ENCODE measurements at places on chromosomes 6 and 20.

DNA sequence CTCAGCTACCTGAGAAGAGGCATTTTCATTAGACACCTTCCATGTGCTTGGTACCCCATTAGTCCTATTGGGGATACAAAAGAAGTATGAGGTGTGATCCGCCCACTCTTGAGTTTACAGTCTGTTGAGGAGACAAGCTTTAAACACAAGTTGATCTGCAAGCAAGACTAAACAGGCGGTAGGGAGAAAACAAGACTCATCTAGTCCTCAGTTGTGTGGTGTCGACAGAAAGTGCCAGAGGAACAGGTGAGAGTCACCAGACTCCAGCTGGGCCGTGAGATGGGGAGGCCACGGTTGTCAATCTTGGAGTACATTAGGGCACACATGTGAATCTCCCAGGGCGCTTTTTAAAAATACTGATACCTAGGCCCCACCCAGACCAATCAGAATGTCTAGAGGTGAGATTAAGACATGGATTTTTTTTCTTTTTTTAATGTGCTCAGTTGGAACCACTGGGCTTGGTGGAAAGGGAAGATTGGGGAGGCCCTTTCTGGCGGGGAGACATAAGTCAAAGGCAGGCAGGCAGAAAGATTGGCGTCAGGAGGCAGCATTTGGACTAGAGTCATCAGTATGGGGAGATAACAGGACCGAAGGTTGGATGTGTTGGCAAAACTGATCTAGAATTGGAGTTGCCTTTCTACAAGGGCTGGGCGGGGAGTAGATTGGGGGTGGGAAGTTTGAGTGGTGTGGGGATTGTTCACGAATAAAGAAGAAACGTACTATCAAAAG lies 10.4 kb downstream of the E2F3 start:
- no peak for DNase-seq

DNA sequence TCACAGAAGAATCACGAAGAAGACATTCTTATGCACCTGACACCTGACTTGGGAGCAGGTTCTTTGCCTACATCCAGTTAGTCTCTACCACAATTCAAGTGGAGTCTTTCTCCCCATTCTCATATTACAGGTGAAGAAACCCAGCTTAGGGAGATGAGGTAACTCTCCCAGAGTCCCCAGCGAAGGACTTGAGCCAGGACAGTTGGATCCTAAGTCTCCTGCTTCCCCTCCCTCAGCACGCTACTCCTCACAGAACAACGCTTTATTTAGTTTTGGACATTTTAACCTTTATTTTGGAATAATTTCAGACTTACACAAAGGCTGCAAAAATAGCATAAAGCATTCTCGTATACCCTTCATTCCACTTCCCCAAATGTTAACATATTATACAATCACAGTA lies 824 bp upstream of the CSTL1 start:
- no peak for DNase-seq

- no peak for DNase-seq
These were observed 19.3 kb upstream of the APMAP start for GRCh38 chr20:25011831-25012241.

DNA sequence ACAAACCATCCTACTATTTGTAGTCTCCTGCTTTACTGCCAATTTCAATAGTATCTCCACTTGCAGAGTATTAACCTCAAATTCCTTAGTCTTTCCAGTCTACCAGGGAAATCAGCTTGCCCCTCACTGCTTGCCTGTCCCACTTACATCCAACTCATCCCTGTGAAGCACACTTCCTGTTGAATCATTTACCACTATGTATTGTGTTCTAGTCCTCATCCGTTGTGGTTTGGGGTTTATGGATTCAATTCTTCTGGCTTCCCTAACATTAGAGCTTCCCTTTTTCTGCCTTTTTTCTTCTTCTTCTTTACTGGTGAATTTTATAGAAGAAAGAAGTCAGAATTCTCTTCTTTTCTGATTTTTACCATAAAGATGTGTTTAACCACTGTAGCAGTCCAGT lies 5.1 kb upstream of the TXLNB start:
- DNase-seq = no peak

DNA sequence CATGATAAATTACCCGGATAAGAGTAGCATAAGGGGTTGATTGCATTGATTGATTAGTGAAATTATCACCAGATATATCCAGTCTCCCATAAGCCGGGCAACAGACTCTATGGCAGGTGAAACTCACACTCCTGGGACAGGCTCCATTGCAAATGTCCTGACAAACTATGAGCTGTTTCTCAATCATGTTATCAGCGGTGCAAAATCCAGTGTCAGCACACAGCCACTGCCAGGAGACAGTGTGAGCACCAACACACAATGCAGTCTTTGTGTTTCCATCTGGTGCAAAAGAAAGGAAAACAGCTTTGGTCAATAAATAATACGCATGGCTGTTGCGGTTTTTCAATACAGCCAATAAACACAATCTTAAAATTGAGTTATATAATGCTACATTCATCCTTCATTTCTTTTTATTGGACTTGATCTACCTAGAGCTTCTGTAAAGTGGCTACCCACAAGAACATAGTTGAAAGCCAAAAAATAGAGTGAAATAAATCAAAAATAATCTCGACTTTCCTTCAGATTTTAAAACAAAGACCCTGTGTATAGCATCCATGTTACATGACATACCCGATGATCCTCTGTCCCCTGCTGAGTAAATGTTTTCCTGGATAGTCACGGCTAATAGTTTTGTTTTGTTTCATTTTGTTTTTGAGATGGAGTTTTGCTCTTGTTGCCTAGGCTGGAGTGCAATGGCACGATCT lies 64.3 kb upstream of the AFDN start:
- DNase-seq = no peak

DNA sequence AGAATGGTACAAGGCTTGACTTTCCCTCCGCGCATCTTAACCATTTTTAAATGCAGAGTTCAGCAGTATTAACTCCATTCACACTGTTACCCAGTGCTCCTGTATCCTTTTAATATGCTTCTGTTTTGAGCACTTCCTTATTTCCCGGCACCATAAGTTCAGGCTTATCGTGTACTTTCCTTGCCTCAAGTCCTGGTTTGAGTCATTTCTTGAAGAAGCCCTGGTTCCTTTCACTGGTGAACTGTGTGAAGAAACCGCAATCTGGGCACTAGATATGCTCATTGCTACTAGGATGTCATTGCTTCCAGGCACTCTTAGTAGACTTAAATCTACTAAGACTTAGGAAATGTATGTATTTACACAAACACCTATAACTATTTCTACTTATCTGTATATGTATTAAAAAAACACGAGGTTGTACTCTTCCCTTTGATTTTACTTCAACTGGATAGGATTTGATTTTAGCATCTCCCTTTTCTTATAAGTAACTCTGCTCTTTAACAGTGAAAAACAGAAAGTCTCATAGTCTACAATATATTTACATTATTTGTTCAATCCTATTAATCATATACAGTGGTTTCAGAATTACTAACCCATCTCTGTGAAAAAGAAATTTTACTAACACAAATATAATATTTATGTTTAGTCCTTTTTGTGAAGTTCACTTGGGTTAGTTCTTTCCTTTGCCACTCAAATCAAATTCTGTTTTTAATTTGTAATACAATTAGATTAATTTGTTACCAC lies 135.5 kb downstream of the CDKAL1 start:
- DNase-seq = no peak

- no peak for DNase-seq
These were observed 98.0 kb upstream of the NHSL1 start for GRCh38 chr6:138597336-138597735.

DNA sequence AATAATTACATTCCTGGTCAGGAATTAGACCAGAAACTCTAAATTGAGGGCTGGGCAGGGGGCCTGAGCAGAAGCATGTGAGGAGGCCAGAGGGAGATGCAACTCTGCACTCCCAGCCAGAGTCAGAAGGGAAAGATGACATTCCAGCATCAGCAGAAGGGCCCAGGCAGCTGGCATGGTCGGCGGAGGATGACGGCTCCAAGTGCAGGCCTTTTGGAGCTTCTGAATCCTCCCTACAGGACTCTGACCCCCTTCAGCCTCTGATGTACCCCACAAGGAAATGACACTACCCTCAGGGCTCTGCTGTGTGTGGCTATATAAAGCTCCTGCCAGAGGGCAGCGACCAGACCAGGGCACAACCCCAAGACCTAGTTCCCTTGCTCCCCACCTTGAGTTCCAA lies 1.9 kb downstream of the LRFN2 start:
- no peak for DNase-seq

- no peak for DNase-seq
These were observed 106.6 kb downstream of the ATXN1 start for GRCh38 chr6:16654701-16655100.

GRCh38 chr20:10408108-10408813 lies 25.8 kb downstream of the MKKS start:
- no peak for DNase-seq

All from stimulated activated CD4-positive, alpha-beta T cell treated with anti-CD3 and anti-CD28 coated beads, TNF-alpha, amount 100 ng/mL, for 48 hours (primary cell).